AG10803 (cell line): ENCODE measurements at places on chromosomes 3 and 15.
A peak's percentile ranks its signal among the peaks of the same experiment; 100 is the strongest.

DNA sequence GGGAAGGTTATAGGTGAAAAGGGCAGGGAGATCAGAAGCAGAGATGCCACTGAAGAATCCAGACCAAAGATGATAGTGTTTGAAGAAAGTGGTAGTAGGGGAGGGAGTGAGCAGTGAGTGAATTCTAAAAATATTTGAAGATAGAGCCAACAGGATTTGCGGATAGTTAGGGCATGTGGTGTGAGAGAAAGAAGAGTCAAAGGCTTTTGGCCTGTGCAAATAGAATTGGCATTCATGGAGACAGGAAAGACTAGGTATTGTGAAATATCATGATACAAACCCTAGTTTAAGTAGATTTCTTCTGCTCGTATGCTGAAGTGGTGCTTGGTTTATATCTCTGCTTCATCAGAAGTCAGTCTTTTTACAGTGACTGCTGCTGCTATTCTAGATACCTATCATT lies 224.2 kb upstream of the CFAP20DC start:
- DNase-seq: peak; percentile 83

DNA sequence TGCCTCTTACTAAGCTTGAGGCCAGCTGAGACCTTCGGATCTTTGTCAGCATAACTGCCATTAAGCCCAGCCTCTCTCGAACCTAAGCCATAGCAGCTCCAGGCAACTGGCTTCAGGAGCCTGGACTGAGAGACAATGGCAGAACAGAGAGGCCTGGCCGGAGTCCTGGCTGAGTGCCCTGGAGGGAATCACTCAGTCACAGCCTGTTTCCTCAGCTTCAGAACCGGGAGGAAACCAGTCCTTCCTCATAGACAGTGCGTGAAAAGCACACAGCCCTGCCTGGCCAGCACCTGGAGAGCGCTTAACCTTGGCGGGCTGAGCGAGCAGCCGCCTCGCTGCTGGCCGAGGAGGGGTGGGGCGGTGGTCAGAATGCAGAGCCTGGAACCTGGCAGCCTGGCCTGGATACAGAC lies 21.6 kb downstream of the RNU5B-1 start:
- no peak for DNase-seq

GRCh38 chr15:51053571-51053970 lies 41.1 kb downstream of the TNFAIP8L3 start:
- no peak for DNase-seq

- DNase-seq: peak; percentile 45
Measured at GRCh38 chr3:25527801-25528200, 99.7 kb downstream of the RARB start.

GRCh38 chr3:94904156-94904674 lies 841.4 kb downstream of the NSUN3 start:
- no peak for DNase-seq

DNA sequence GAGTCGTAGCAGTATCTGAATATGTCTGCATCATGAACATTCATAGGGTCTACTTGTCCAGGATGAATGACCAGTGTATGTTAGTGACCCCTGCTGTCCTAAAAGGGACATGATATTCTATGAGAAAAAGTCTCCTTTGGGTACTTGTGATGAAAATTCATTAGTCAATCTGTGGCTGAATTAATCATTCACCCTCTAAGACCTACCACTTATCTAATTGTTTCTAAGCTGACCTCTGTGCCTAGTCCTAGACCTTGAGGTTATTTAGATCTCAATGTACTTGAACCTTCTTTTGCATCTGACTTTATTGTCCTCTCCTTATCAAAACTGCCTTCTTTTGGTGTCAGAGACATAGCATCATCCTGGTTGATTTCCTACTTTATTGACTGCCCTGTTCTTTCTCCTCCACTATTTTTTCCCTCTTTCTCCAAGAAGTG lies 799.3 kb downstream of the DIPK2A start:
- peak; percentile 17 for DNase-seq

- DNase-seq: no peak
Measured at GRCh38 chr3:133390715-133391114, 9.1 kb upstream of the BFSP2 start.

GRCh38 chr3:79766496-79767193 lies 1.2 kb downstream of the ROBO1 start:
- no peak for DNase-seq
